ENCODE measurements at places on chromosomes 13 and 19.

DNA sequence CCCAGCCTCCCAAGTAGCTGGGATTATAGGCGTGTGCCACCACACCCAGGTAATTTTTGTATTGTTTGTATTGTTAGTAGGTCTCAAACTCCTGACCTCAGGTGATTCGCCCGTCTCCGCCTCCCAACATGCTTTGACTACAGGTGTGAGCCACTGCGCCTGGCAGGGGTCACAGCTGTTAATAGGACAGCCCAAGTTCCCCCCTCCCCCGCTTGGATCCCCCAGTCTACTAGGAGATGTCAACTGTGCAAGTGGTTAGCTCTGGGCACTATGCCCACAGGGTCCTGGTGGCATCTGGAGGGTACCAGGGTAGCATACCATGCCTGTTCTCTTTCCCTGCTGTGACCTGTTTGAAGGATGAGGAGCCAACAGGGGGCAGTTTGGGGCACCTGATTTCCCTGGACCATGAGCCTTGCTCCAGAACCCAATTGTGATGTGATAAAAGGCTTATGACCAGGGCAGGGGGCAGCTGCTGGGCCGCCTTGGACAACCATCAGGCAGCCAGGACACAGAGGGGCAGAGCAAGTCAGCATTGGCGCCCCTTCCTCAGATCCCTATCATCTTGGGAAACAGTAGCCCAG is at the start of gene TSPAN16:
Gene TSPAN16, plus strand, starts transcription at position 496 of the 581 bp plus-strand sequence. CDS start 138 bp downstream, outside the sequence.
- DNase-seq: no peak

GRCh38 chr13:112586334-112586960 is 1.5 kb downstream of the TUBGCP3 start:
- no peak for DNase-seq

DNA sequence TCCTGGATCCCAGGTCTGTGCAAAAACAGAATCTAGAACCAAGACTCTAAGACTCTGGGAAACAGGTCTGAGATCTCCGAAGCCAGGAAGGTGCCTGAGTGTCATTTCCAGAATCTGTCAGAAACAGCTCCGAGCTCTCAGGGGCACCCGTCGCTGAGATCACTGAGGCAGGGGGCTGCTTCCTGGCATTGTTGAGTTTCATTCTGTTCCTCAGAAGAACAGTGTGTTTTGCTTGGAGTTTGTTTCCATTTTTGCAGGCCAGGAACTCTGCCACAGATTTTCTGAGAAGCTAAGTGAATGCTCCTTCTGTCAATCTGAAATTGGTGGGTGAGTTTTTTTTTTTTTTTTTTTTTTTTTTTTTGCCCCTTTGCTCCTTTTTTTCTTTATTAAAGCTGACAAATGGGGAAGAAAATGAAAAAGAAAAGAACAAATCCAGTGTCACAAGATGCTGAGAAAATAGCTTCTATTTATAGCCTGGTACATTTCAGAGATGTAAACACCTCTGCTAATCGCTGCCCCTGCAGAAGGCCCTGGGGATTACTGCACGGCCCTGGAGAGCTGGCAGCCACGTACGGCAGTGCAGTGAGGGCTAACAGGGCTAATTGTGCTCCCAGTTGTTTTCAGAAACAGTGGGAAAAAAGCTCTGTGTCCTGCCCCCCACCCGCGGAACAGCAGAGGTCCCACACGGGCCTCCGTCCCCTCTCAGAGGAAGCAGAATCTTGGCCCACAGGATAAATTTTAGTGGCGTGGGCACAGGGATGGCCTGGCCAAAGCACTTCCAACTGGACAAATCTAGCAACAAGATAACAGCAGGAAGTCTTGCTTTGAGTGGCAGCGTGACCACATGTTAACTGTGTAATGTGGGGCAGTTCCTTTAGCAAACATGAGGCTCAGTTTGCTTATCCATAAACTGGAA is 237.6 kb upstream of the IRS2 start:
- no peak for DNase-seq

DNA sequence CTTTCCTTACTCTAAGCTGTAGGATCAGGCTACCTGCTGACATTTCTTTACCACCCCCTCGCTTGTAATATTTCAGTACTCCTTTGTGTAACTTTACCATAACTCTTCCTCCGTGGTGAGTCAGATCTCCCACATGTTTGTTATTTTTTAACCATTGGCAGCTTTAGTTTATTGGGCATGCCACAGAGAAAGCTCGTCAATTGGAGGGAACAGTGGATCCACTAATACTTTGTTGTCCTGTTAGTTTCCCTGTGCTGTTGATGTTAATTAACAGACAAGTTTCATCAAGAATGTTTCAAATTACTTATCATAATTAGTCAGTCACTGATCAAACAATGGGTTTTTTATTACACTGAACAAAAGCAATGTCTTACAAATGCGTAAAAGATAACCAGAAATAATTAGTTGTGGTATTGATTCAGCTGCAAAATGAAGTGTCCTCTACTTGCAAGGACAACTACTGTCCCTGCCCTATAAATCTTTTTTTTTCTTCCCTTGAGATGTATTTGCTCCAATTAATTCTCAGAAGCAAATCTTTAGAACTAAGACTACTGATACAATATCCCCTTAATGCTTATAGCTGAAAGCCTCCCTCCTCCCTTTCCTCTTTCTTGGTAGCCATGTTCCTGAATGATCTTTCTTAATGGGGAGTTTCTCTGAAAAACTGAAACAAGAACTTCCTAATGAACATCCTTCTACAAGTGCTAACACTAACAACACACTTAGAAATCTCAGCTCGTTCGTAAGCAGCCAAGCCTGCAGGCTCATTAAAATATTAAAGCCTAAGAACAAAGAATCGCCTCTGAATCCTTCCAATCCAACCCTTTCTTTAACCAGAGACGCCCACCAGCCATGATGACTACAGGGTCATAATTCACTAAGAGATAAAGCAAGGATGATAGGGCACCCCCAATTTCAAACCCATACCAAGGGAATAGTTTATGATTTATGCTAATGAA is 22.2 kb downstream of the EFNB2 start:
- DNase-seq: no peak

DNA sequence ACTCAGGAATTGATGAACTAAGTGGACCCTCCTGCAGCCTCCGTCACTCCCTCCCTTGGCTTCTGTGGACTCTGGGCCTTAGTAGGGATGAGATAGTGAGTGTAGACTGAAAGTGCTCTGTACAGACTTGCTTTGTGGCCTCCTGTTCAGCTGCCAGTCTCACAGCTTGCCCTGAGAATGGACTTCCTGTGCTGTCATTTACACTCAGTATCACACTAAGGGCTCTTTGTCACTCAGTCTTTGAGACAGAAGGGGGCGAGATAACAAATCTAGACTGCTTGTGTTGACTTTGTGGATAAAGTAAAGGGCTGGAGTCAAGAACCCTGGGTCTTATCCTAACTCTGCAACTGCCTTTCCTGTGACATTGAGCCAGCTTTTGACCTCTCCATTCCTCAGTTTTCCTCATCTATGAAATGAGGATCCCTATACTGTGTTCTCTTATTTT is 21.0 kb upstream of the SPRY2 start:
- no peak for DNase-seq

DNA sequence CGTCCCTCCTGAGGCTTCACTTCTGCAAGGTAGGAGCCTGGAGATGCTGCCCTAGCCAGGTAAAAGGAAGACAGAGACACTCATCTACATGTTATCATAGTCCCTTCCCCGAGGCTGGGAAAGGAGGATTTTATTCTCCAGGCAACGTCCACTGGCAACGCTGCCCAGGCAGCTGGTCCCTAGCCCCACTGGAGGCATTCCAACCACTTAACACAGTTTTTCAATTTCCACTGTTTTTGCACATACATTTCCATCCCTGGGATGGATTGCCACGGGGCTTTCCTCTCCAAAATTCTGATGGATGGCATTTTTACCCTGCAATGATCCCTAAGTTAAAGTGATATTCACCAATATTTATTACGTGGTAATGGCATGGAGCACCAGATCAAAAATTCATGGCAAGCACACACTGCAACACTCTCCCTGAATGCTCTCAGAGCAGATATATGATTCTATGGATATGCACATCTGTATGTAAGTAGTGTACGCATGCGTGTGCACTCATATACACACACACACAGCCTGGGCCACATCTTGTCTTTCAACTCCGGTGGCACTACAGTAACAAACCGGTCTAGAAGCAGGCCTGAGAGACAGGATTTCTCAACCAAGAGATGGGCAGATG is 322.3 kb upstream of the TSHZ3 start:
- DNase-seq: no peak

DNA sequence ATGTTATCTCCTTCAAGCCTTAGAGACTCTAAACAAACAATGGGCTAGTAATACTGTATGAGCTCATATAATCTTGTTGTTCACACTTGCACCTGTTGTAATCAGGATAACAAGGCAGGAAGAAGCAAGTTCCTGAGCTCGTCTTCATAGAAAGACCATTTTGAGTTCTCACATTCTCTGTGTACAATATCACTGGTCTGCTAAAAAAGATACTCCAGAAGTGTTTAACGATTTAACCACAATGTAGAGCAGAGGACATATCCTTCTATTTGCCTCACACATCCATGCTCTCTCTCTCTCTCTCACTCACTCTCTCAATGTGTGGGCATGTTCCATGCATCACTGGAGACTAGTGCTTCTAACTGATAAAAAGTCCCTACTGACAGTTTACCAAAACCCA is 122.9 kb downstream of the MIPEP start:
- DNase-seq: no peak

DNA sequence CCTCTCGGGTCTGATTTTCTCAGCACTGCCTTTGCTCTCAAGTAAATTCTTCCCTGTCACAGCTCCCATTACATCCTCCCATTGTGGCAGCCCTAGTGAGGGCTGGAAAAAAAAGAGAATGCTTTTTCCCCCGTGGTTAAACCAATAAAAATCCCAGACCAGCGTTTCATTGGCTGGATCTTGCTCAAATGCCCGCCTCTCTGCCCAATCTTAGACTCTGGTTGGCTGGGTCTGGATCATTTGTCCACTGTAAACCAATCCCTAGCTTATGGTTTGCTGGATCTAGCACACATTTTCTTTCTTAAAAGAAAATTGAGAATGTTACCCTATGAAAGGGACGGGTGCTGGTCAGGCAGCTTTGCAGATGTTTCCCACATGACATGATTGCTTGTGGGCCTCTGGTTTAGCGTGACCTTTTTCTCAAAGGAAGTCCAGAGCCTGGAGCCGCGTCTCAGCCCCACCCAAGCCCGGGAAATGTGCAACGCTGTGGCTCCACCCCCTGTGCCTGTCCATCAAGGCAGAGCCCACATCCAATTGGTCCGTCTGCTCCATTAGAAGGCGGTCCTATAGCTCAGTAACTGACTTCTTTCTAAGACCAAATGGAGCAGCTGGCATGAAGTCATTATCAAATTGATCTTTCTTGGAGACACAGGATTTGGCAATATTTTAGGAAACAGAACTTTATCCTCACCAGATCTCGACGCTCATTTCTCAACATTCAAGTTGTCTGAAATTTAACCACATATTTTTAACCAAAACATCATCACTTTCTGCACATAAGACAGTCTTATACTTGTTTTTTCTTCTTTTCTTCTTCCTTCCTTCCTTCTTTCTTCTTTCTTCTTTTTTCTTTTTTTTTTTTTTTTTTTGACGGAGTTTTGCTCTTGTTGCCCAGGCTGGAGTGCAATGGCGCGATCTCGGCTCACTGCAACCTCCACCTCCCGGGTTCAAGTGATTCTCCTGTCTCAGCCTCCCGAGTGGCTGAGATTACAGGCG is 2.6 kb upstream of the MCEMP1 start:
- DNase-seq: no peak

DNA sequence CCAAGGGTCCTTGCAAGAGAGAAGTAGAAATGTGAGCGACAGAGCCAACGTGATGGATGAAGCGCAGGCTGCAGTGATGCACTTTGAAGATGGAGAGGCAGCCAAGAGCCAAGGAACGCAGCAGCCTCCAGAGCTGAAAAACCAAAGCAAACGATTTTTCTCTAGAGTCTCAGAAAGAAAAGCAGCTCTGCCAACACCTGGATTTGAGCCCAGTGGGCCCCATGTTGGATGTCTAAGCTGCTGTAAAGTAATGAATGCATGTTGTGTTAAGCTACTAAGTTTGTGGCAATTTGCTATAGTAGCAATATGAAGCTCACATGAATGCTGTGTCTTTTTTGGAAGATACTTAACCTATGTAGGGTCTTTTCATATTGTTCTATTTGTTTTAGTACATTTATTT is 894.3 kb downstream of the EFNB2 start:
- DNase-seq: no peak

GRCh38 chr13:58085819-58086218 is 454.3 kb downstream of the PCDH17 start:
- no peak for DNase-seq

DNA sequence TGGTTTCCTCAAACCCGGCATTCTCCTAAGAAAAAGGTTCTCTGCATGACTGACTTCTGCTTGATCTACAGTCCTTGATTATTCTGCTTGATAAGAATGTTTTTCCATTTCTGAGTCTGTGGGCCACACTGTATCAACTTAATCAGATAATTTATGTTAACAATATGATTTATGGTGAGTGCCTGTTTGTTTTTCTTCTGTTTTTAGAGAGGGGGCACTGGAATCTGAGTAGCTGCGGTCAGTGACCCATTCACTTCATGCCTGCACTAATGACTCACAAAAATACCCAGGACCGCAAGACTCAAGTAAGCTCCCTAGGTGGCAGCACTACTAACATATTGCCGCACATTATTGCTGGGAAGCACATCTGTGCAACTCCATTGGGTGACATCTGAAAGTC is 542.3 kb upstream of the ATXN8OS start:
- DNase-seq: no peak

- no peak for DNase-seq
Observed at GRCh38 chr13:37138926-37139325, 33.5 kb upstream of the CSNK1A1L start.

GRCh38 chr13:97976610-97977521 is 23.4 kb downstream of the IPO5 start:
- peak; percentile 7 for DNase-seq

DNA sequence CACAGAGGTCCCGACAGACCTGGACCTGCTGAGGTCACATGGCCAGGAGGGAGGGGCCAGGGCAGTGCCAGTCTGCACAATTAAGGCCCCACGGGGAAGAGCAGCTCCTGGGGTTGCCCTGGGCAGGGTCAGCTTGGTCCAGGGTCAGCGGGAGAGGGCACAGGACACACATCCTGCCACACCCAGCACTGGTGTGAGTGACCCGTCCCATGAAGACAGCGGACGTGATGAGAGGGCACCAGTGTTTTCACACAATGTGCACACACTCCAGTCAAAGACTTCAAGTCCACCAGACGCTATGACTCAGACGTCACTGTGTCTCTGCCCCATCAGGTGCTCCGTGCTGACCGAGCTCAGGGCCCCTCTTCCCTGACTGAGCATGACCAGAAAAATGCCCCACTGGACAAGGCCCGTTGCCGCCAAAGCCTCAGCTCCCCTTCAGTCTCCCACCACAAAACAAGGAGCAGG is 4.2 kb downstream of the TMEM259 start:
- no peak for DNase-seq

All from stimulated activated CD8-positive, alpha-beta memory T cell treated with anti-CD3 and anti-CD28 coated beads, Interleukin-7, amount 100 ng/mL, for 24 hours (primary cell).